ENCODE measurements at places on chromosomes 6 and 20. TPM values are rescaled to one million over a fixed set of nuclear protein-coding genes. Genes with fewer than 3 reads are reported as not detected.

MEP1A gene
- total RNA-seq, result not detected

DNA sequence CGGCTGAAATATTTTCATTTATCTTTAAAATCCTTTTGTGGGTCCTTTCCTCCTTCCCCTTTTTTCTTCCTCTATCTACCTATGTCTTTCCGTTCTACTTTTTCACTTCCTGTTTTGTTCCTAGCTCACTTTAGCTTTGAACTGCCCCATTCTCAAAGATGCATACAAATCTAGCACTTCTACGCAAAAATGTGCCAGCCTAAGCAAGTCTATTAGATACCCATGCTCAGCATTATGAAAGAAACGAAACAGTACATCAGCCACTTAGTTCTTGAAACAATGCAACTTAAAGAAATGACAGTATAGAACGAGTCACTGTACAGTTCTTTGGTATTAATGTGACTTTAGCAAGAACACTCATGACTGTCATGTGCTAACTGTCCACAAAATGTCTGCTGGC lies 47.3 kb upstream of the MARCKS start:
- DNase-seq, result no peak

GRCh38 chr6:3202999-3203696 lies 24.3 kb downstream of the TUBB2B start:
- DNase-seq, result no peak

ERMARD gene
- 14.0 TPM for total RNA-seq

FAM217A gene
- total RNA-seq, result not detected

DNA sequence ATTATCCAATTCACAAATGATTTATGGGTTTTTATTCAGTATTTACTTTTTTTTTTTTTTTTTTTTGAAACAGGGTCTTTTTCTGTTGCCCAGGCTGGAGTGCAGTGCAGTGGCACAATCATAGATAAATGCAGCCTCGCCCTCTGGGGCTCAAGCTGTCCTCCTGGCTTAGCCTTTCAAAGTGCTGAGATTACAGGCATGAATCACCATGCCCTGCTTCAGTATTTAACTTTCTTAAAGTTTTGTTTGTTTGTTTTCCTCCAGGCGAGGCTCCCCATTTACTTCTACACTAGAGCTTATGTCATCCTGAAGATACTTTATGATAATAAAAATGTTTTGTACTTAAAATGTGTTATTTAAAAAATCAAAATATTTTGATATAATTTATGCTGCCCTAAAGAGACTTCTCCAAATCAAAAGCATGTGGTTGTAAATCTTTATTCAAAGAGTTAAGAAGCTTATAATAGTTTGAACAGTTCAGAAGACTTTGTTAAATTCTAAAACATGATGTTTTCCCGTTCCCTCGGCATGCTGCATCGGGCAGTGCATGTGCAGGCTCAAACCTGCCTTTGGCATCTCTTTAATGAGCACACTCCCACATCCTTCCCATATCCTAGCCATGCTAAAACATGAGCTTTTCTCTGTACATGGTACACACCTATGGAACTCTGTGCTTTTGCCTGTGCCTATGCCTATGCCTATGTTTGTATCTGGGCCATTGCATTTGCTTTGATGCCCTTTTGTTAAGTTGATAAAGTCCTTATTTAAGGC lies 11.0 kb downstream of the SMPDL3A start:
- DNase-seq, result no peak

DNA sequence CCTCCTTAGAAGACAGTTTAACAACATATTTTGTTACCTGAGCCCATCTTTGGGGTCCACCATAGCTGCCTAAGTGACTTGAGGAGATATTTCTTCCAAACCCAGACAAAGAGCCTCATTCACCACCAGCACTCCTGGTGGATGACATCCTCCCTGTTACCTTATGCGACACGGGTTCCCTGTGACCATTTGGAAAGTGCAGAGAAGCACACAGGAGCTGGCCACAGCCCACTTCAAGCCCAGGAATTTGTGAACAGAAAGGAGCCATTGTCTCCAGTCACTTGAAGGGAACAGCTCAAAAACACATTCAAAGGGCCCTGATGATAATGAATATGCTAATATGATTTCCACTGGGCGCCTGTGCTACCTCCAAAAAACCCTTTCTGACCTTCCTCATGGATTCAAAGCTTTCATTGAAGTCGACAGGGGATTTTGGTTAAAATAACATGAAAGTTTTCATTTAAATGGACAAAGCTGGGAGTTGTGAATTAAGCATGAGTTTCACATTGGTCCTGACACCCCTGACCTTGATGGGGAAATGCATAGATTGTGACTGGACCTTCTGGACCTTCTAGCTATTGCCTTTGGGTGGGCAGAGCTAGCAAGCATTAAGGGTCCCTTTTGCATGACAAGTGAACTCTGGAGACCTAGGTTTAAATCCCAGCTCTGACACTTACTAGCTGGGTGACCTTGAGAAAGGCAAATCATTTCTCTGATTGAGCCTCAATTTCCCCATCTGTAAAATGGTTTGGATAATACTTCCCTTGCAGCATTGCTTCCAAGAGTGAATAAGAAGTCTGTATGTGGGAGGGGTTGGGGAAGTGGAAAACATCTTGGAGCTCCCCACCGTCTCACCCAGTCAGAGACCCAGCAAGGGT lies 83.3 kb upstream of the SIRPA start:
- no peak for DNase-seq

DNA sequence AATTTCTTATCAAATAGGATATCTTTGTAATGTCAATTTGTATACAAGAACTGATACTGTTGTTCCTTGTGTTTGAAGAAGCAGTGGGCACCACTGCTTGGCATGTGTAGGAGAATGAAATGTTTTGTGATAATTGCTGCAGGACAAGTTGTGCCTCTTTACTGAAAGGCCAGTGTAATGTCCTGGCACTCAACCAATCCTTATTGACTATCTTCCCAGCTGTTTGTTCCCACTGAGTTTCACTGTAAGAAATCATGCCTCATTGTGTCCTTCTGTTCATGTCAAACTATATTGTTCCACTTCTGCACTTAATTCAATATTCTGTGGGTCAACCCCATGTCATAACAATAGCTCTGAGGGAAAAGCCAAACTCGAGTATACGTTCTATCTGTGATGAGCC lies 136.1 kb upstream of the FAM83B start:
- DNase-seq, result no peak

GTSF1L gene
- total RNA-seq, result not detected

All from dermis microvascular lymphatic vessel endothelial cell (primary cell).